Thoracic aorta endothelial cell (primary cell): ENCODE measurements at places on chromosomes 5 and 9. TPM values are rescaled to one million over a fixed set of nuclear protein-coding genes. Genes with fewer than 3 reads are reported as not detected.

Gene TIMD4
- not detected in 2 replicates for total RNA-seq

Gene PDE8B
- under 0.01 and 0.07 TPM in 2 replicates for total RNA-seq

Gene CER1
- total RNA-seq = not detected in 2 replicates

Gene IL9
- total RNA-seq = not detected in 2 replicates

Gene FOXD4L3
- total RNA-seq = 0.27 TPM in 1 of 2 replicates, not detected in the other

Gene CDH6
- 0.13 TPM in 1 of 2 replicates, not detected in the other for total RNA-seq

Gene OR1J2
- not detected in 2 replicates for total RNA-seq

Gene ERMP1
- total RNA-seq = 14.4 and 26.3 TPM in 2 replicates

Gene STING1
- 65.8 and 92.9 TPM in 2 replicates for total RNA-seq

Gene CNTLN
- 20.7 and 22.0 TPM in 2 replicates for total RNA-seq

Gene OGN
- under 0.01 and 0.07 TPM in 2 replicates for total RNA-seq

Gene CCL19
- total RNA-seq = not detected in 2 replicates

Gene ENTREP1
- total RNA-seq = 5.5 and 6.1 TPM in 2 replicates

Gene CDH9
- total RNA-seq = not detected in 2 replicates

Gene GTF2H2
- 56.3 and 57.7 TPM in 2 replicates for total RNA-seq

Gene ANKRD33B
- total RNA-seq = 6.0 and 6.4 TPM in 2 replicates

Gene ROPN1L
- 0.53 and 1.9 TPM in 2 replicates for total RNA-seq

Gene CBY3
- total RNA-seq = not detected in 2 replicates

Gene STK10
- total RNA-seq = 49.2 and 57.3 TPM in 2 replicates

Gene CHMP5
- total RNA-seq = 73.2 and 77.4 TPM in 2 replicates

Gene ITK
- total RNA-seq = not detected in 2 replicates
